ENCODE measurements at places on chromosomes 1 and 21.

GRCh38 chr1:186775881-186776560 is 52.7 kb upstream of the PLA2G4A start:
- no peak for DNase-seq

GRCh38 chr1:204451352-204452124 is 39.9 kb upstream of the PPP1R15B start:
- DNase-seq = no peak

DNA sequence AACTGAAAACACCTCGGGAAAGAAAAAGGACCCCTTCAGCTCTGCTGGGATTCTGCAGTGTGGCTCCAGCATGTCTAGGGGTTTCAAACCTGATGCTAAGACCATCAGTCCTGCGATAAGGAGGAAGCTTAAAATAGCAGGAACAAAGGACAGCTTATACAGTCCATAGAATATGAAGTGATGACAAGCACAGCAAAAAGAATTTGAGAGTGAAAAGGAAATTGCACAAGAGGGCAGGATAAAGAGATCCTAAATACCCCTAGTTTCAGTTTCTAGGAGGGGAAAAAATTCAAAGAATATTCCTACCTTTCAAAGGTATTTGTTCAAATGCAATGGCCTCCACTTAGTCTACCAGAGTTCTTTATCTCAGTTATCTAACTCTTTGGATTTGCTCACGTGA is 171.4 kb downstream of the TGFB2 start:
- DNase-seq = no peak

GRCh38 chr1:69230208-69230607 is 337.5 kb upstream of the LRRC7 start:
- no peak for DNase-seq

DNA sequence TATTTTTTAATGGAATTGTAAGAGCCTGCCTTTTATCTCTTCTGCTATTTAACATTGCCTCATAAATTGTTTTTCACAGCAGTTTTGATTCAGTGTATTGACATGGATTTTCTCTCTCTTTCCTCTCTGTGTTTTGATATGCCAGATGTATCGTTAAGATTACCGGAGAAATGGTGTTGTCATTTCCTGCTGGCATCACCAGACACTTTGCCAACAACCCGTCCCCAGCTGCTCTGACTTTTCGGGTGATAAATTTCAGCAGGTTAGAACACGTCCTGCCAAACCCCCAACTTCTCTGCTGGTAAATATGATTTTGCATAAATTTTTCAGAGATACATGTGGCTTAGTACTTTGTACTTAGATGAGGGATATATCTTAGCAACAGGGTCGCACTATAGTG is 23.1 kb upstream of the DYNLT5 start:
- no peak for DNase-seq

DNA sequence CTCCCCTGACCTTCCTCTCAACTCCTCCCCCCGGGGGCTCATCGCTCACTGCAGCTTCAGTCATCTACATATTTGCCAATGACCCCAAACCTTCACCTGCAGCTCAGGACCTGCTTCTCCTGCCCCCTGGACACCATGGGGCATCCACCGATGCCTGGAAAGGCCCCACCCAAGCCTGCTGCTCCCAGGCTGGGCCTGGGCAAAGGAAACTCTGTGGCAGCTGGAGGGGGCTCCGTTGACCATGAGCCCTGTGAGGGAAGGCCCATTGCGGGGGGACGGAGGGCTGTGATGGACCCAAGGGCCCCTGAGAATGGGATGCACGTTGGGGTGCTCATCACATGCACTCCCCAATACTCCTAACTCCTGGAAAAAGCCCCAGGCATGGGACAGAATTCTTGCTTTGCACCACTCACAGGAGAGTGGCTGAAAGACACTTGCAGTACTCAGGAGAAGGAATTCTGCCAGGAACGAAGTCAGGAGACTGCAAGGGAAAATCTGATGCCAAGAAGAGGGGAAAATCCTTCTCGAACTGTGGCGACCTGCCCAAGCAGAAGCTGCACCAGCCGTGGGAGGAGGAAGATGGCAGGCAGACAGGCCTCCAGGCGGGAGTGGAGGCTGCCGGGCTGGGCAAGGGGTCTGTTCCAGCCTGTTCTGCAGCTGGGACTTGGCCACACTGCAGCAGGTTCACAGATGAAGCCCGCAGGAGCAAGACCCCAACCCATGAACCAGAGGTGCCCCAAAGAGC is 18.4 kb downstream of the MATN1 start:
- no peak for DNase-seq

- no peak for DNase-seq
Observed at GRCh38 chr1:222777463-222777862, 37.4 kb upstream of the DISP1 start.

DNA sequence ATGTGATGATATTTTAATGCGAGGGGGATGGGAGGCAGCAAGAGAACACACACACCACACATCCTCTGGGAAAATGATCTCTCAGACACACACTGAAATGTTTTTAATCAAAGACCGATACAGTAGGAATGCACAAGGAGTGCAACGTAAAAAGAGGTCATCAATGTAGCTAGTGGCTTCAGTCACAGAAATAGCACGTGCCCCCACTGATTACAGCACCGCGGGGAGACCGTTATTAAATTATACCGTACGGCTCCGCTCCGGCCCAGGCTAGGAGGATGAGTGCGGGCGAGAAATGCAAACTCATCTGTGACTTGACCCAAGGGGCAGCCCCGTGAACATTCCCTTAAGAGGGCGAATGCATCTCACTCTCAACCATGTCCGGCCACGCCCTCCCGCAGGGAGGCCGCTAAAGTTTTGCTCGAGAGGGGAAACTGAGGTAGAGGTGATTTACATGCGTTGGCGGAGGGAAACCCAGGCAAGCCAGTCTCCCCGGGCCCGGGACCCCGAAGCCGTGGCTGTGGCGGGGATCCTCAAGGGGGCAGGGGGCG is 552 bp downstream of the UBR4 start:
- no peak for DNase-seq

- no peak for DNase-seq
Observed at GRCh38 chr1:40876891-40877290, 14.7 kb upstream of the CITED4 start.

GRCh38 chr1:205962821-205963221 is 19.6 kb upstream of the SLC26A9 start:
- no peak for DNase-seq

DNA sequence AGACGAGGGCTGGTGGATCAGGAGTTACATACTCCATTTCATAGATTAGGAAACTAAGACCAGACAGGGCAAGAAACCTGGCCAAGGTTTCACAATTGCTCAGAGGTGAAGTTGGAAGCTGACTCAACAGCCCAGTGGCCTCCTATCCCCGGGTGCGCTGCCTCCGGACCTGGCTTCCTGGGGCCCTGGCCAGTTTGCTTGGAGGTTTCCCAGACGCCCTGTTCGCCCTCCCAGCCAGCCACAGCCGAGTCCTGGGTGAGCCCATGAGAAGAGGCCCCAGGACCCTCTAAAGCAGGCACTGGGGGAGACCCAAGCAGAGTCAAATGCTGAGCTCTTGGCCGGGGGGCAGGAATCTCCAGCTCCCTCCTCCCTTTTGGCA is 180.1 kb downstream of the ZBTB18 start:
- DNase-seq = no peak

DNA sequence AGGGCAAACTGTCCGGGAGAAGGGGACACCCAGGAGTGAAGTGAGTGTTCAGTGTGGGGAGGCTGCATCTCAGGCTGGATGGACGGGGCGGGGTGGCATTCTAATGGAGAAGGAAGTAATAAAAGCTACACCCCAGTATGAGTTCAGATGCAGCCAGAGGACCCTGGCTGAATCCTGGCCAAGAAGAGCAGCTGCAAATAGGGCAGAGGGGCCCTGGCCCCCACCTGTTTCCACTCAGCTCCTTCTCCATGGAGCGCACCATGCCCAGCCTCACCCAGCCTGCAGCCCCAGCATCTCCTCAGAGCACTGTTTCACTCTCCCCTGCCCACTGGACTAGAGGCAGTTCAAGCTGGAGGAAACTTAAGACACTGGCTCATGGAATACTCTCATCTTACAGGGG is 46.4 kb downstream of the KCND3 start:
- no peak for DNase-seq

DNA sequence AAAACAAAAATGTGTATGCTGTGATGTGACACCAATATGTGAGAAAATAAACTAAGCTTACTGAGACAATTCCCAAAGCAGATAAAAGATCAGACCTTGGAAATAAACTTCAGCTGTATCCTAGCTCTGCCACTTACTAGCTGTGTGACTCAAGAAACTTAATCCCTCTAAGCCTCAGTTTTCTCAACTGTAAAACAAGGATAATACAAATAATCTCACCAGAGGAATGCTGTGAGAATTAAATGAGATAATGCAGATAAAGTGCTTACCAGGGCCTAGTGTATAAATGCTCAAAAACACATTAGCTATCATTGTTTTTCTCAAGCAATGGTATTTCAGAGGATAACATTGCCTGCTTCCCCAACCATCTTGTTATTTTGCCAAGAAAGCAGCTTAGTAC is 2.1 kb downstream of the HEATR1 start:
- DNase-seq = no peak

DNA sequence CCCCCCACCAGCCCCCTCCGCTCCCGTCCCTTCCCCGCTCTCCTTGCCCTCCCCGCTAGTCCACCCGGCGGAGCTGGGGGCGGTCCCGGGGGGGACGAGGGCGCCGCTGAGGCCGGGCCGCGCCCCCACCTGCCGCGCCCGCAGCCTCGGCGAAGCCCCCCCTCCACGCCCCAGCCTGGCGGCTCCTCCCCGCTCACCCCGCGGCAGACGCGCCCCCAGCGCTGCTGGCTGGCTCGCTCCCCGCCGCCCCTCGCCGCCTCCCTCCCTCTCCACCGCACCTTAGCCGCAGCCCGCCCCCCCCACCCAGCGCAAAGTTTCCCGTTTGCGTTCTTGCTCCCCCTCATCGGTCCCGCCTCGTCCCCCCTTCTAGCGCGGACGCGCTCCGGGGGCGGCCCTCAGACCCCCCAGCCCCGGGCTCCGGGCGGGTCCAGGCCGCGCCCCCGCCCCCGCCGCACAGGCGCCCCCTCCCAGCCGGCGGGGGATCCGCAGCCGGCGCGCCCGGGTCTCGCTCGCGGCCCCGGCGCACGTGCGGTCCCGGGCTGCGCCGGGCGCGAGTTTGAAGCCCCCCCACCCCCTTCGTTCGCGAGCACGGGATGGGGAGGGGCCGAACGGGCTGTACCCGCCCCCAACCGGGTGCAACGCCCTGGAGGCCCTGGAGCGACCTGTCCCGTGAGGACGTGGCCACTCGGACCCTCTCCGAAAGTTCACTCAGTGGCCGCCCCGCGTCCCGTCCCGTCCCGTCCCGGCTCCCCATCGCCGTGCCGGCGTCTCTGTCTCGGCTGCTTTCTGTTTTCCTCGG is 623 bp downstream of the PTPRF start:
- no peak for DNase-seq

DNA sequence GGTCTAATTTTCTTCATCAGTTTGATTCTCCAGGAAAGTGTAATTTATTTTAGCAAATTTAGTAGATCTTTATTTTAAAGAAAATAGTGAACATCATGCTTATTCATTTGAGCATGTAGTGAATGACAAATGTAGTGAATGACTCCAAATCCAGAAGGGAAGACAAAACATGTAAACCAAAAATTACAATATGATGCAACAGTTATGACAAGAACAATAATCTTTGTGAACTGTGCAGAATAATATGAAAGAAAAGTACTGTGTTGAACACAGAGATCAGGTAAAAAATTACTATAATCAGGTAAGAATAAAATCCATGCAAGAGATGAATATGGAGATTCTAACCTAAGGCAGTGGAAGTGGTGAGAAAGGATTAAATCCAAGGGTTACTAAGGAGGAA is 30.0 kb upstream of the DPH5 start:
- no peak for DNase-seq

DNA sequence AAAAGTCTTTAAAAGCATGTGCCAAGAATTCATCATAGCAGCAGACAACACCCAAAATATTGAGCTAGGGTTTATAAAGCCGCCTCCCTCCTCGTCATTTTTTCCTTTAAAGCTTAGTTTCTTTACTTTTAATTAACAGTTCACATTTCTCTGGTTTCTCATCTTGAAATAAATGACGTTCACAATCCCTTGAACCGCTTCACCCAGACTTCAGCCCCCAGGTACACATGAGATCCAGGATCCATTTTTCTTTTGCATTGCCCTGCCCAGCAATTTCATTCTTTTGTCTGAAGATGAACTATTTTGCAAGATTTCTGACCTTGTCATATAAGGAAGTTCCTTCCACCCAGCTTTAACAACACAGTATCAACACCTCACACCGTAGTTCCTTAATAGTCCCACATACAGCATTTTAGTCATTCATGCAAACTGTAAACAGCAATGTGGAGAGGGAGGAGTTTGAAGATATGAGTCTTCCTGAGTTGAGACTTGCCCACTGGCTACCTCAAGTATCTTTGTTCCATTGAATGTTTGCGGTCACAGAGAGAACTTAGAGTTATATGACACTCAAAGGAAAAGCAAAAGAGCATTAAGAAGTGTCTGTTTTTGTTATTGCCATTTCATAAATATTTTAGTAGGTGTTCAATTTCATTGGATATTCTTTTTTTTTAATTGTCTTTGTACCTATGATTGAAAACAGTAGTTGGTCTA is 35.3 kb upstream of the CACYBP start:
- no peak for DNase-seq

- DNase-seq = no peak
Observed at GRCh38 chr1:93729906-93730305, 48.3 kb upstream of the BCAR3 start.

DNA sequence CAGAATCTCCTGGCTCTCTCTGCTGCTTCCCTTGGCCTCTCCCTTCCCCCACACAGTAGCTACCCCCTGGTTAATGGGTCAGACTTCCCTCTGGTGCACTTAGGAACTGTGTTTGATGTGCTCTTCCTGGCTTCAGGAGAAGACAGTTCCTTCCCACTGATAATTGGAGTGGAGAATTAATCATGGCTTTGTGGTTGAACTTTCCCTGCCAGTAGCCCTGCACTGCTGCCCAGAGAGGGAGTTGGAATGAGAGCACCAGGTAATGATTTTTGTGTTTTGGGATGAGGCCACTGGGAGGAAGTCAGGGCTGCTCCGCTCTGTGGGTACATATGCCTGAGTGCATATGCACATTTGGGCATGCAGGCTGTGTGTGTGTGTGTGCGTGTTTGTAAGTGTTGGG is 39.7 kb upstream of the PADI2 start:
- no peak for DNase-seq

DNA sequence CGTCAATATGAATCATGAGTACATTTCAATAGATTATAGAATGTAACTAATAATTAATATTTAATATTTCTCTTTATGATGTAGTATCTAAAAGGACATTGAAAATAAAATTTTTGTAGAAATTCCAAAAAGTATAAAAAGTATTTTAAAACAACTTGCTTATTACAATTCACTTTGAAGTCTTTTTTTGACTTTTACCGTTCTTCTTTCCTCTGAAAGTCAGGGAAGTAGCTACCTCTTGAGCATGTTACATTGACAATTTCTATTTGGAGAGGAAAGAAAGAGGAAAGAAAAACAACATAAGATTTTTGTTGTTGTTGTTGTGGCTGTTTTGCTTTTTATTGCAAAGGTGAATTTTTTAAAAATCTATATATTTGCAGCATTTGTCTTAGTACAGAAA is 1.3 kb downstream of the PTPRC start:
- no peak for DNase-seq

DNA sequence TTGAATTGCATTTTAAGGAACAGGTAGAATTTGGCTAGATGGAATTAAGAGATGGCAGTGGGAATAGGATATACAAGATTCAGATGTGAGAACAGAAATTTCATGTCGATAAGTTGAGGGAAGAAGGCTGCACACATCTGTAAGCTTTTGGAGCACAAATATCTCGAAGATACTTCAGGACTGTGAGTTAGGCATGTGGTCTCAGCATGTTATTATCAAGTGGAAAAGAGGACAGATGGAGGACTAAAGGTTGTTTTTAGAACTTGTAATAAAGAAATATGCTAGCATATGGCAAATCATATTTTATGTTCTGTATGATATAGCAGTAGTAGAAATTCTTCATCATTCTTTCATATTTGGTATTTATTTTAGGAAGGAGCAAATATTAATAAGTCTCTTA is 61.5 kb downstream of the KIF1B start:
- no peak for DNase-seq
